ENCODE measurements at places on chromosomes 5 and 9. TPM values are rescaled to one million over a fixed set of nuclear protein-coding genes. Genes with fewer than 3 reads are reported as not detected.

DNA sequence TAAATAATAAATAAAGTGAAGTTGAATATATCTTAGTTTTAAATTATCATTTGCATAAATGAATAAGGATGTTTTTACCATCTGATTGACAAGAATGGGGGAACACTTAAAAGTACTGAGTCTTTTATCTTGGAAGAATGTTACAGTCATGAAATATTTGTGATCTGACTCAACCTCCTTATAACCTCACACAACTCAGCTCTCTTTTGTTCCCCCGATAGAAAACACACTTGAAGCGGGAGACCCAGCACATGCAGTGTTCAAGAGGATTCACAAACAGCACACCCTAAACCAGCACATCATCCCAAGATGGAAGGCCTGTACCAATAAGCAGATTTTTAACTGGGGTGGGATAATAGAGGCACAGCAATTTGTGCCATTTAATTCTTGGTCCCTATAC, 15.5 kb downstream of the BAAT start:
- no peak for DNase-seq

GRCh38 chr5:87081016-87081415, 186.7 kb upstream of the RASA1 start:
- no peak for DNase-seq

DNA sequence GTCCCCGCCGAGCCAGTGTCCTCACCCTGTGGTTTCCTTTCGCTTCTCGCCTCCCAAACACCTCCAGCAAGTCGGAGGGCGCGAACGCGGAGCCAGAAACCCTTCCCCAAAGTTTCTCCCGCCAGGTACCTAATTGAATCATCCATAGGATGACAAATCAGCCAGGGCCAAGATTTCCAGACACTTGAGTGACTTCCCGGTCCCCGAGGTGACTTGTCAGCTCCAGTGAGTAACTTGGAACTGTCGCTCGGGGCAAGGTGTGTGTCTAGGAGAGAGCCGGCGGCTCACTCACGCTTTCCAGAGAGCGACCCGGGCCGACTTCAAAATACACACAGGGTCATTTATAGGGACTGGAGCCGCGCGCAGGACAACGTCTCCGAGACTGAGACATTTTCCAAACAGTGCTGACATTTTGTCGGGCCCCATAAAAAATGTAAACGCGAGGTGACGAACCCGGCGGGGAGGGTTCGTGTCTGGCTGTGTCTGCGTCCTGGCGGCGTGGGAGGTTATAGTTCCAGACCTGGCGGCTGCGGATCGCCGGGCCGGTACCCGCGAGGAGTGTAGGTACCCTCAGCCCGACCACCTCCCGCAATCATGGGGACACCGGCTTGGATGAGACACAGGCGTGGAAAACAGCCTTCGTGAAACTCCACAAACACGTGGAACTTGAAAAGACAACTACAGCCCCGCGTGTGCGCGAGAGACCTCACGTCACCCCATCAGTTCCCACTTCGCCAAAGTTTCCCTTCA, 1.4 kb downstream of the GLIS3 start:
- peak; percentile 50 for DNase-seq

HTR4 gene
- total RNA-seq, result not detected
